ENCODE measurements at places on chromosomes 13 and 19.

DNA sequence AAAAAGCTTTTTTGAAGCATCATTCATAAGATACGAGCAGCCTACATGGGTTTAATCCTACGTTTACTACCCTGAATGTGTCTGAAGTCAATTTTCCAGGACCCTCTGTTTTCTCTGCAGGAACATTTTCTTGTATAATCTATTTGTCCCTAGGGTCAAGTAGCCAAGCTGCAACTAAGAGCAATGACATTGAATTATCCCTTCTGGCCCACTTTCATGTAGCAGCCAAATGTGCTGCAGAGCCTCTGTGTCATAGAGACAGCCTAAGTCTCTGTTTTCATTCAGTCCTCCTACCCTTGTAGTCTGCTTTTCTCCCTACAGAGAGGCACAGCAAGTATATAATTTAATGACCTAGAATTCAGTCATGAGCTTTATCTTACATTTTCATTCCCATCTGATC lies 82.1 kb downstream of the ZAR1L start:
- no peak for DNase-seq

- peak; percentile 8 for DNase-seq
These were observed 251.4 kb downstream of the ITGBL1 start for GRCh38 chr13:101703838-101704237.

GRCh38 chr13:112653071-112653470 lies 36.8 kb upstream of the ATP11A start:
- DNase-seq = no peak

DNA sequence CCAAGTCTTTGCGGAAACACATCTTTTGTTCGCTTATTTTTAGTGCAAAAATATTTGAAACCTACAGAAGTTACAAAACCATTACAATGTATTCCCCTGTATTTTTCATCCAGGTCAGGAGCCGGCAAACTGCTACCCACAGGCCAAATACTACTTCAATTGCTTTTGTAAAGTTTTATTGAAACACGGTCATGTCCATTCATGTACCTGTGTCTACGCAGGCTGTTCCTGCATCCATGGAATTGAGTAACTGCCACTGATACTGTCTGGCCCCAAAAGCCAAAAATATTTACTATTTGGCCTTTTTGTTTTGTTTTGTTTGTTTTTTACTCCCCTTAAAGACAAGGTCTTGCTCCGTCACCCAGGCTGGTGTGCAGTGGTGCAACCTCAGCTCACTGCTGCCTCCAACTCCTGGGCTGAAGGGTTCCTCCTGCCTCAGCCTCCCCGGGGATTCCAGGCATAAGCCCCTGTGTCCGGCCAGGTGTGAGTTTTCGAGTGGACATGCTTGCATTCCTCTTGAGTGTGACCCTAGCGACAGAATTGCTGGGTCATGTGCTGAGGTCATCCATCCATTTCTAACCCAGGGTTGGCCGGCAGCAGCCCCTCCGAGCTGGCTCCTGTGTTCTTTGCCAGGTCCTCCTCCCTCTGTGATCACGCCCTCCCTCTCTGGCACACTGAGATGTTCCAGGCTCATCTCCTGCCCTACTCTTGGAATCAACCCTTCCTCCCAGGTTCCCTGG lies 10.9 kb upstream of the S1PR4 start:
- DNase-seq = no peak

- no peak for DNase-seq
These were observed 8.9 kb upstream of the TRPC4 start for GRCh38 chr13:37878496-37878895.
